Stimulated activated CD4-positive, alpha-beta T cell treated with anti-CD3 and anti-CD28 coated beads, Interleukin-1b, Interleukin-23, amount 100 ng/mL, for 1 hour (primary cell): ENCODE measurements at places on chromosomes 4 and X.

DNA sequence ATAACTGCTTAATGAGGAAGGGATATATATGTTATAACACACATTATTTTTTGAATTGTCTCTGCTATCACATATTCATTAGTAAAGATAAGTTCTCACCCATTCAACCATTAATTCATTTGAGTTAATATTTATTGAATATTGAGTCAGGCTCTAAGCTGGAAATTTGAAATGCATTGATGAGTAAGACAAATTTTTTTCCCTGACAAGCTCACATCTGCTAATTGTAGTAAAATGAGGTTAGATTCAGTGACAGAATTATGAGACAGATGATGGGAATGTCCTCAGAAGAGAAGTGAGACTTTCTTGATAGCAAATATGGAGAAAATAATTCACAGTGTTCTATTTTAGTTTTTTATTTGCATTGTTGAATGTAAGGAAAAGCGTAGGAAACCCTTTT lies 194.3 kb downstream of the SLC4A4 start:
- DNase-seq: no peak

- no peak for DNase-seq
These were observed 15.4 kb downstream of the MRFAP1 start for GRCh38 chr4:6655924-6656323.

DNA sequence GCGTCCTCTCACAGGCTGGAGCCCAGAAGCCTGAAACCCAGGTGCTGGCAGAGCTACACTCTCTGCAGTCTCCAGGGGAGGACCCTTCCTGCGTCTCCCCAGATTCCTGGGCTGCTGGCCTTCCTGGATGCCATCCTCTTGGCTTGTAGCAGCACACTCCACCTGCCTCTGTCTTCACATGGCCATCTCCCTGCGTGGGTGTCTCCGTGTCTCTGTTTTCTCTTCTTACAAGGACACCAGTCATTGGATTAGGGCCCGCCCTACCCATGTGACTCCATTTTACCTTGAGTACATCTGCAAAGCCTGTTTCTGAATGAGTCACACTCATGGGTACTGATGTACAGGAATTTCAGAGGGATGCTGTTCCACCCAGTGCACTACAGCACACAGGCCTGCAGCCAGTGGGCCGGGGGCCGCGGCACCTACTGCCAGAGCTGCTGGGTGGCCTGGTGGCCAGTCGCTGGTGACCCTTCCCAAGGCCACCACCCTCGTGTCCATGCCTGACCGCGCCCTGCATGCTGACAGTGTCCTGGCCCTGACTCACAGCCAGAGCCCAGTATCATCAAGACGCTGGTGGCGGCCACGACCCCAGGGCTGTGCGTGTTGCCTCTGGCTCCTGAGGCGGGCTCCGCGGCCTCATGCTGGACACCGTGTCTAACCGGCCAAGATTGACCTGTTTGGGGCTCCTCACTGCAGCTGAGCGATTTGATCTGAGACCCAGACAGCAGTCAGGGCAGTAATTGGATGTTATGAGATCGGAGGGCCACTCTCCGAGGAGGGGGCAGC lies 63.6 kb upstream of the NKX1-1 start:
- no peak for DNase-seq

GRCh38 chr4:111959222-111959621 lies 186.0 kb upstream of the FAM241A start:
- DNase-seq: no peak

DNA sequence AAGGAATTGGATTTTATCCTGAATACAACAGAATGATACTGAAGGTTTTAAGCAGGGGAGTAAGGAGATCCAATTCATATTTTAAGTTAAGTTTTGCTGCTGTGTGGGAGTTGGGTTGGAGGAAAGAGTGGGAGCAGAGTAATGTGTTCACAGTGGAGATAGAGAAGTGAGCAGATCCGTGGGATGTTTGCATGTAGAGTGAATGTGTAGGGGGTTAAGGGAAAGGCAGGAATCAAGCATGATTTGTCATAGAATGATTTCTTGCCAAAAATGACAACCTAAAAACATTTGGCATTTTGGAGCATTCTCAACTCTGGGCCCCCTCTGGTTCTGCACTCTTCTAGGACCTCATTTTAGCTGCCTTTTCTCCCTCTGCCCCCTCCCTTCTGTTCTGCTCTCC lies 76.6 kb downstream of the ARHGAP10 start:
- no peak for DNase-seq

DNA sequence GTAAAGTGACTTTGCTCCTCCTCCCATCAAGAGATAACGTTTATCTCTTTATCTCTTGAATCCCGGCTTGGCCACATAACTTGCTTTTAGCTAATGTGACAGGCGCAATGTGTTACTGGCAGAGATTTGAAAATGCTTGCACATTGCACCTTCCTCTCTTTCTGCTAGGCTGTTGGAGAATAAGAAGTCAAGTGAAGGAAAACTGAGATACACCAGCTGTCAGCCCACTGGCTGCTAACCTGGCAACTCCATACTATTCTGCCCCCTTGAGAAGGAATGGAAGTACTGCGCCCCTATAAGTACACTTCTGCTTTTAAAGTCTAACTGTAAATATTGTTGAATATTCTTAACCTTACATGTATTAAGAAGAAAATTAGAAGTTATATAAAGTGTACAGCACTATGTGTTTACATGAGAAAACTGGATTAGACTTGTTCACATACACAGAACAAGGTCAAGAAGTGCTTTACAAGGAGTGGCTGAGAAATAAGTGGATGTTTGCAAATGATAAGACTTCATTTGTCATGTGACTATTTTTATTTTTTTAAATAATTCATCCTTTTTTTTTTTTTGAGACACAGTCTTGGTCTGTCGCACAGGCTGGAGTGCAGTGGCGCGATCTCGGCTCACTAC lies 424.5 kb upstream of the CTSO start:
- DNase-seq: no peak

DNA sequence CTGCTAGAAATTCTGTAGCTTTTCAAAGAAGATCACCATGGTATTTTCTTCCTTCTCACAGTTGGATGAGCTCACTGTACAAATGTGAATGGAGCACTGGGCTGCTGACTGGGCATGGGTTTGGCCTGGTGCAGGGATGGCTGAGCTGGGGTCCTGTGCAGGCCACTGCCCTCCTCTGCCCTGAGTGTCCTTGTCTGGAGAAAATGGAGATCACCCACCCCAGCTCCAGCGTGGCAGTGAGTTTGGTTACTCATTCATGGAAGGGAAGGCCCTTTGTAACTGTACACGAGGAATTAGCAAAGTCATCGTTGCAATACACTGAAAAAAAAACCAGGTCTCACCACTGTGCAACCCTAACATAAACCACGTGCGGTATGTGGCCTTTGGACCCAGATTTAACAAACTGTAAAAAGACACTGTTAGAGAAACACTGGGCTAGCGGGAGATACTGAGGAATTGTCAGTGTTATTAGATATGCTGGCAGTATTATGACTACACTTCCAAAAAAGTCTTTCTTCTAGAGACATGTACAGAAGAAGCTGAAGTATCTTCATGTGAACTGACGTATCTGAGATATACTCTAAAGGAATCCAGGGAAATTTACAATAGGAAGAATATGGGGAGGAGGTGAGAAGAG lies 16.1 kb upstream of the TBC1D14 start:
- DNase-seq: no peak

GRCh38 chr4:148238086-148238485 lies 204.1 kb downstream of the NR3C2 start:
- no peak for DNase-seq

DNA sequence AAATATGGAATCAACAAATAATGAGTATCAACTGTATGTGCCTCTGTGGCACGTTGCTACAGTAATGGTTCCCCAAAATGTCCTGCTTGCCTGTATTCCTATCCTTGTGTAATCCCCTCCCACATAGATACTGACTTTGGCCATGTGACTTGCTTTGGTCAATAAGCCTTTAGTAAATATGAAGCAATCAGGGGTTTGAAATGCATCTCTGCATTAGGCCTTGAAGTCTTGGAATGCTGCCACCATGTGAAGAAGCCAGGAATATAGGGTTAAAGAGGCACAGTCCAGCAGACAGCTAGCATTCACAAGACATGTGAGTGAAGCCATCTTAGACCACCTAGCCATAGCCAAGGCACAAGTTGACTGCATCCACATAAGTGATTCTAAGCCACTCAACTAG lies 190.9 kb downstream of the GABRB1 start:
- DNase-seq: no peak

DNA sequence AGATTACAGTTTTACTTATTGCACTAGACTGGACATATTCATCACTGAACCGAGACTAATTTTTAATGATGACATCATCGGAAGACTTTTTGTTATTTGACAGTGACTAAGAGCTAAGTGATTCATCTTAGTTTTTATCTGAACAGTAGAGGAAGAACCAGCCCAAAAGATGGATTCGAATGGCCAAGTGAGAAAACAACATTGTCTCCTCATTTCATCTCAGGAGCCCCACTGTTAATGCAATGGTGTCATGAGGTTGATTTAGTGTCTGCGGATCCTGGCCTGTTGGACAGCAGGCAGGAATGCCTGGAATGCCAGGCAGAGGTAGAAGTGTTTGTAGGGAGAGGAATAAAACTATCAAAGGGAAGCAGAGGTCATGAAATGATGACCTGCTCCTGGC lies 37.8 kb upstream of the HPF1 start:
- no peak for DNase-seq

- DNase-seq: no peak
These were observed 2236.0 kb upstream of the AGA start for GRCh38 chr4:179678093-179678814.

- DNase-seq: no peak
These were observed 5.3 kb upstream of the SRP72 start for GRCh38 chr4:56462157-56462556.

DNA sequence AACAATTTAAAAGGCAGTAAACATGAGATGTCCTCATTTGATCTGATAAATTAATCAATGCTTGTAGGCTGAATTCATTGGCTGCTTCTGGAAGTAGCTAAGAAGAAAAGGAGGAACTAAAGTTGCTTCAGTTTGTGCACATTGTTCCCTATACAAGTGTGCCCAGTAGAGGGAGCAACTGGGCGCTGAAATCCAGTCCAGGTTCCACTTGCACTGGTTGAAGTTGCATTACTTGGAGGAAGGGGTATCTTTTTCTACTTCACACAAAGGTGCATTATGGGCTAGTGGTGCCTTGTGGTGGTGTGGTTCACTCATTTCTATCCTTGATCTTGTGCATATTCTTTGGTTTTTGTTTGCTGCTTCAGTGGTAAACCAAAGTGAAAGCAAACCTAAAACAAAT lies 67.9 kb upstream of the SOX3 start:
- no peak for DNase-seq

DNA sequence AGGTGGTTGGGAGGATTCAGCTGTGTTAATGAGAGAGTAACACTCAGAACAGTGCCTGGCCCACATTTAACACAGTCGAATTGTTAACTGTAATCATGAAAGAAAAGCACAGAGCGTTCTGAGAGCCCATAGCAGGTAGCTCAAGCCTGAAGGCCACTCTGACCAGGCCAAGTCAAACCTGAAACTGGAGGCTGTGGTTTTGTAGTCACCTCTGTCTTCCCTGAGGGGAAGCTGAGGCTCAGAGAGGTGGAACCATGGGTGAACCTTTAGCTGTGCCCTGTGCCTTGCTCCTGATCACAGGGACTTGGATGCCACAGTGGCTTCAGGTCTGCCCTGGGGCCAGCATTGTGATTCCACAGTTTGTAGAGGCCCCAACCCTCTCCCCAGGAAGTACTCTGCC lies 16.6 kb upstream of the UBA1 start:
- DNase-seq: no peak
